NCI-H2227 treated with DMSO at 0.1 percent for 48 hours (cell line): ENCODE measurements at places on chromosomes 1 and 21.

GRCh38 chr1:219385787-219386427 lies 212.2 kb downstream of the LYPLAL1 start:
- no peak for DNase-seq

GRCh38 chr1:117036018-117036461 lies 24.1 kb upstream of the TTF2 start:
- no peak for DNase-seq

DNA sequence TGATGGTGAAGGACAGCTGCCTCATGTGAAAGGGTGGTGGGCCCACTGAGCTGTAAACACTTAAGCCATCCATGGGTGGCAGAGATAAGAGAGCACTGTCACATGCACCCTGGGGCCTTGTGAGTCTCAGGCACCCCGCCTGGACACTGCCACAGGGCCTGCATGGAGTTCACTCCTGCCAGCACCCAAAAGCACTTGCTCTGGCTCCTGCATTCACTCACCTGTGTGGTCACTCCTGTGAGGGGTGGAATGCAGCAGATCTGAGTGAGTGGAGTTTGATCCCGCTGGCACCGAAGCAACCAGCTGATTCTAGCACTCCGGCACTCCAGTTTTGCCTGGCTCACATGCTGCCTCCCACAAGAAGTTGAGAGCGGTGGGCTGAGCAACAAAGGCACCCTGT lies 1142.1 kb upstream of the PRMT6 start:
- no peak for DNase-seq

- no peak for DNase-seq
These were observed 55.5 kb upstream of the TLR5 start for GRCh38 chr1:223198628-223198965.

DNA sequence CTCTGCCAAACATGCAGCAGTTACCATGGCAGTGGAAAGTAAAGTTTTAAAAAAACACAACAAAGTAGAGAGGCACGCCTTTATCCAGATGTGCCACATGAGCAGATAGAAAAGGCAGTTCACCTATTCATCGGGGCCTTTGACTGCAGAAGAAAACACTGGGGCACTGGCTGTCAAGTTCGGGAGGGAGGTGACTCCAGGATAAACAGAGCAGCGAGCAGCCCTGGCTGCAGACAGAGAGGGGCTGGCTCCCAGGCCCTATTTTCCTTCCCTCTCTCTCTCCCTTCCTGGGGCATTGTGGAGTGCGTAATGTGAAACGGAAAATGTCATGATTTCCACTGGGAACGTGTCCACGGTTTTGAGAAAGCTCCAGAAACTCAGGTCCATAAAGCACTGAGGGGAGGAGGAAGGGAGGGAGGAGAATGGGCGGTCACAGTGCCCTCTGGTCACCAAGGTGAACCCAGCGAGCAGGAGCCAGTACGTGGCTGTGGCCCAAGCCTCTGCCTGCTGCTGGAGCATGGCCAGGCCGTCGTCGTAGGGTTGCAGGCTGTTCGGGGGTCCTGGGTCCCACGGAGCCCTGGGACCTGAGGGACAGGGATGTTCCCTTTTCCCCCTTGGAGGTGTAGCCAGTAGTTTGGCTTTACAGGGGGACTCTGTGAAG lies 114.7 kb upstream of the IRF2BP2 start:
- no peak for DNase-seq

- no peak for DNase-seq
These were observed at the start of gene NR0B2 for GRCh38 chr1:26913754-26914619. NR0B2 (minus strand) TSS chr1:26913975; CDS start chr1:26913940, 35 bp downstream.

GRCh38 chr1:219159946-219160645 lies 13.6 kb upstream of the LYPLAL1 start:
- no peak for DNase-seq

DNA sequence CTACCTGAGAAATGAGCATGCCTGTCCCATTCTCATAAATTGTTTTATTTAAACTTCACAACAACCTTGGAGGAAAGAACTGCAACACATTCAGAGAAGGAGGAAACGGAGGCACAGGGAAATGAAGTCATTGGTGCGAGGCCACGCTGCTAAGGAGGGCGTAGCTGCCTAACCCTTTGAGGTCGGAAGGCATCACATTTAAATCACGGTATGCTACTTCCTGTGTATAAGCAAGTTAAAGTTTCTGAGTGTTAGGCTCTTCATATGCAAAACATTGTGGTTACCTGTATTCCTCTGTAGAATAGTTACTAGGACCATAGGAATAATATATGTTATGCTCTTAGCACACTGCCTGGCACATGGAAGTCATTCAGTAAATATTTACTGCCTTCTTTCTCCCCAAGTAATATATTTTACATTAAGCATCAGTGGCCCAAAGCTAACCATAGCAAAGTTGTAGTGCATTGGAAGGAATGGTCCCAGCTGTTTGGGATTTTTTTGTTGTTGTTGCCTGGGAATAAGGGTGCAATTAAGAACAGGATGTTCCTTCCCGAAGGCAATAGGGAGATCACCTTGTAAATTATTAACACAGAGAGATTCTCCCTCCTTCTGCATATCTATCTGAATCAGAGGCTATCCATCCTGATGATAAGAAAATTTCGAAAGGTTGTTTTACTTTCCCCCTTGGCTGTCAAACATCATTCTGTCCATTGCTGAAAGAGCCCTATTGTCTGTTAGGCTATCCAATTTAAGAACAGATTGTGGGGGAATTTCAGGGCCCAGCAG lies 192.2 kb upstream of the C8B start:
- no peak for DNase-seq

GRCh38 chr1:232211149-232211548 lies 418.8 kb downstream of the SIPA1L2 start:
- no peak for DNase-seq

- no peak for DNase-seq
These were observed 16.6 kb downstream of the TRIM62 start for GRCh38 chr1:33165209-33165608.

DNA sequence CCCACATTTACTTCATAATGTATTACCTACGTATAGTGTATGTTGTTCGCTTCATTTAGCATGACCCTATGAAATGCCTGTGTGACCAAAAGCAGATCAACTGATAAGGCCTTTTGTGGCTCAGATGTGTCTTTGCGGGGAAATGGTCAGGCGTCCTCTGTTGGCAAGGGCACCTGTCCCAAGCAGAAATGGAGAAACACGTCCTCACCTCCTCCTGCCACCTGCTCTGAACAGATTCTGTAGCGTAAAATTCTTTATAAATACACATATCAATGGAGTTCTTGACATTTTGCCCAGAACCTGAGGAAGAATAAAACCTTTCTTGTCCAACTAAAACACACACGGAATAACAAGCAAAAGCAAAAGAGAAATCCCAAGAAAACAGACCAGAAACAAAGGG lies 417.9 kb downstream of the KIF26B start:
- DNase-seq = no peak

DNA sequence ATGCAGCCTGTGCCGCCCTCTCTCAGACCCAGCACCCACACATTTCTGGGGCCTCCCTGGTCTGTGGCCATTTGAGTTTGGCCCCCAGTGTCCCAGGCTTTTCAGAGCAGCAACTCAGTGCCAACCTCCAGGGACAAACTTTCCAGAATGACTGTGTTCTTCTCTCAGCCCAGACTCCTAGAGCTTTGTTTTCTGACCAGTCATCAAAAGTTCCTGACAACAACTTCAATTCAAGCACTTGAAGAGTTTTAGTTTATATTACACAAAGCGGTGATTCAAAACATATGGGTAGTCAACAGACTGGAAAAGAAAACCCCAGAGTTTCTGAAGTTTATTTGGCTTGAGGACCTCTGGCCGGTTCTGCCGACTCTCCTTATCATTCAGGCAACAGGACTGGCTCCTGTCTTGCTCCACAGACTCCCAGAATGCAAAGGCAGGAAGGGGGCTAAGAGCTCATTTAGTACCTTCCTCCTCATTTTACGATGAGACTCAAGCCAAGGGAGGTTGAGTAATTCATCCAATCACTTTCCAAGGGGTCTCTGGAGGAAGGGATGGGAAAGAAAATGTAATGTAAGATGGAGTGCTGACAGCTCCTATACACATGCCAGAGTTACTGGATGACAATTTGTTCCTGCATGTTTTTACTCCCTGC lies 27.0 kb upstream of the TIAM1 start:
- no peak for DNase-seq

- no peak for DNase-seq
These were observed 4.7 kb upstream of the C1orf174 start for GRCh38 chr1:3904843-3905185.

DNA sequence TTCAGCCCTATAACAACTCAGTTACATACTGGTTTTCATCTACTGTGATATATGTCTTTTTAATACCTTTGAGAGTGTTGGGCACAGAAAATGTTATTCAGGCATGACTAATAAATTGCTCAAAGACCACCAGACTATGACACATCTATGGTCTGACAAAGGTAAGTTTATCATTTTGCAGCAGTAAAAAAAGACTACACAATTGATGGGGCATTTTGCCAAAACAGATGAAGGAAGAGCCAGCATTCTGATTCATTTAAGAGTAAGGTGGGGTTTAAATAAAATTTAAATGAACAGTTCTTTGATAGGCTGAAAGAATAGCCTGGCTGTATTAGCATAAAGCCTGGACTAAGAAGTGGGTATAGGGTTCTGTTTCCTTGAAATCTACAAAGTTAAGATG lies 8.8 kb upstream of the RNPC3 start:
- no peak for DNase-seq

- peak; percentile 79 for DNase-seq
These were observed 45.9 kb downstream of the KIAA0040 start for GRCh38 chr1:175146529-175147213.

DNA sequence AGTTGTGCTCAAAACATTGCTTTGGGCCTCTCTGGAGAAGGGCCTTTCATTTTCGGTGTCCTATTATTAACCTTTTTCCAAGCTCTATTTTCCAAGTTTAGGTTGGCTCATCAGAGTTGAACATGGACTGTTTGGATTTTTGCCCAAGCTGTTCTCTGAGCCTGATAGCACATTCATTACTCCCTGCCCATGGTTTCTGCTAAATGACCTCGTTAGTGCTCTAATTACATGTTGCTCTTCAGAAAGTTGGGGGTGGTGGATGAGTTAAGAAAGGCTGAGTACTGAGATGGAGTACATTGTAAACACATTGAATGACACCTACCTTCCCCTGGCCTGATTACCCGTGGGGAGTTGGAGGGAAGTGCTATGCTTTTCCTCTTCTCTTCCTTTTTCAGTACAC lies 38.9 kb downstream of the LMO4 start:
- peak; percentile 18 for DNase-seq

DNA sequence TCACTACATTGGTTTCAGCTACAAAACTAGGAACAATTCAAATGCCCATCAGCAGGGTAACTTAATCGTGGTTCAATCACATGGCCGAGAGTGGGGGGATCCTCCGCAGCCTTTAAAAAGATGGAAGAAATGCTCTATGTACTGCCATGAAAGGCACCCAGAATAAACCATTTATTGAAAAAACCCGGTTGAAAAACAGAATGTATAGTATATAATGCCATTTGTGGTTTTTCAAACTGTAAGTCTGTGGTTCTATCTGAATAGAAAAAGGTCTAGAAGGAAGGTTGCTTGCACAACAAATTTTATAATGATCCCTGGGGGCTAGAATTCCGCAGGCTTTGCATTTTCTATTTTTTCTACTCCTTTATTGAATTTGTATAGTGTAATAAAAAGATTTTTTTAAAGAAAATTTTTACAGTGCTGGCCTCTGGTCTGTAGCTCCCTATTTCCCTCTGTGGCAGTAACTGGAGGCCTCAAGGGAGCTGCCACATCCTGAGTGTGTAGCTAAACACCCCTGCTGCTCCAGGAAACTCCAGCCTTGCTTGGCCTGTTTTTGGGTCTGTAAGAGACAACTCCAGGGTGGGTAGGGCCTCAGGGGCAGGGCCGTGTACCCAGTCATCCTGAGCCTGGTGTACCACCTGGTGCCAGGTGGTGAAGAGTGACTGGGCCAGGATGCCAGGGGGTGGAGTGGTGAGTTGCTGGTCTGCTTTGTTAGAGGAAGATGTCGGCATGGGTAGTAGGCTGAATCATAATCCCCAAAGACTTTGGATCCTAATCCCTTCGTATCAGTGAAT lies 51.5 kb upstream of the EPS8L3 start:
- DNase-seq = no peak

DNA sequence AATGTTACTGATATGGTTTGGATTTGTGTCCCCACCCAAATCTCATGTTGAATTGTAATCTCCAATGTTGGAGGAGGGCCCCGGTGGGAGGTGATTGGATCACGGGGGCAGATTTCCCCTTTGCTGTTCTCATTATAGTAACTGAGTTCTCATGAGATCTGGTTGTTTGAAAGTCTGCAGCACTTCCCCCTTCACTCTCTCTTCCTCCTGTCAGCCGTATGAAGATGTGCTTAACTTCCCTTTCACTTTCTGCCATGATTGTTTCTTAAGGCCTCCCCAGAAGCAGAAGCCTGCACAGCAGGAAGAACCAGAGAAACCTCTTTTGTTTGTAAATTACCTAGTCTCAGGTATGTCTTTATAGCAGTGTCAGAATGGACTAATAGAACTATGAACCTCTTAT lies 28.4 kb downstream of the TRIM33 start:
- no peak for DNase-seq

DNA sequence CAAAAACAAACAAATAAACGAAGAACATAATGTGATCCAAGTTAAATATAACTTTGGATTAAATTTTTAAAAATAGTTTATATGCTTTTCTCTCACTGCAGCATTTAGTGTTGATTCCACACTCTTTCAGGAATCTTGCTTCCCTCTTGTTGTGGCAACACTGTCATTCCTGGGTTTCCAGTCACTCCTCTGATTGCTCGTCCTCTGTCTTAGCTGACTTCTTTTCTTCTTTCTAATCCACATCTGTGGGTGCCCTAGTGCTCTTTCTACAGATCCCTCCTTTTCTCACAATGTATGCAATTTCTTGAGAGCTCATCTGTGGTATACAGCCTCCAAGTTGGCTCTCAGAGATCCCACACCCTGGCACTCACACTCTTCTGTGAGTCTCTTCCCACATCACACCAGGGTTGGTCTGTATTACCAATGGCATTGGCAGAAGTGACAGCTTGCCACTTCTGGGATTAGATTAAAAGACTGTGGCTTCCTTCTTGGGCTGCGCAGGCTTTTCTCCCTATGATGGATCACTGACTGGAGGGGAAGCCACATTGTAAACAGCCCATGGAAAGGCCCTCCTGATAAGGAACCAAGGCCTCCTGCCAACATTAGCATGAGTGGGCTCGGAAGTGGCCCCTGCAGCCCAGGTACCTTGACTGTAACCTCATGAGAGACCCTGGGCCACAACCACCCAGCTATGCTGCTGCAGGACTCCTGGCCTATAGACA lies 11.5 kb upstream of the MYOC start:
- DNase-seq = no peak

DNA sequence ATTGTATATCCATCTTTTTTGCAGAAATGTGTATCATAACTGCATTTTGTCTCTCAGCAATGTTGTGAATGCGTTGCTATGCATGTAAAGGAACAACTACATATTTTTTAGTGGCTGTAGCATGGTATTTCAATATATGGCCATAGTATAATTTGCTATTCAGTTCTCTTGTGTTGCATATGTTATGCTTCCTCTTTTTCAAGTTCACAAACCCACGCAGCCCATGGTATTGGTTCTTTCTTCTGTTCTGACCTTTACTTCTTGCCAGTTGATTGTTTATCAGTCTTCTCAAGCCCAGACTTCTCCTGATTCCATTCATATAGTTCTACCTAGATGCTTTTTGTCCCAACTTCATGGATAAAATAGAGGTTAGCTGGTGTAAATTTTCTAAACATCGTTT lies 6.1 kb downstream of the SLC22A15 start:
- DNase-seq = no peak

GRCh38 chr1:232047473-232047872 lies 420.9 kb downstream of the DISC1 start:
- no peak for DNase-seq

GRCh38 chr1:214039394-214040018 lies 51.7 kb downstream of the PROX1 start:
- DNase-seq = no peak
